ENCODE measurements at places on chromosomes 6 and 20. TPM values are rescaled to one million over a fixed set of nuclear protein-coding genes. Genes with fewer than 3 reads are reported as not detected.

The FHL5 gene
- not detected for total RNA-seq

DNA sequence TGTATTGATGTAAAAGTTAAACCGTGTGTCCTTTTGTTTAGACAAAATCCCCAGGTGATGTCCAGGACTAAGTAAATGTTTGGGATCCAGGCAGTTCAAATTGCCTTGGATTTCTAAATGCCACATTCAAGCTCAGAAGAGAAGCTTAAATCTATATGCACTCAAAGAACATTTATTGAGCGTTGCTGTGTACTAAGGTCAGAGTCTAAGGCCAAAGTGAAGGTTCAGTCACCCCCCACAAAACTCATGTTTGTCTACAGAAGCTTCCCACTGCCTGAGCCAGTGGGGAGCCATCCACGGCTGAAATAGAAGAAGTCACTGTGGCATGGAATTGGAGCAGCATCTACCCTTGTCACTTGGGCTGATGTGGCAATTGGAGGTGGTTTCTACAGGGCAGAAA is 70.7 kb upstream of the INSM1 start:
- DNase-seq = no peak

The BMP5 gene
- total RNA-seq = not detected

GRCh38 chr20:23122321-23122720 is 36.2 kb upstream of the CD93 start:
- DNase-seq = no peak

The AIG1 gene
- 34.8 TPM for total RNA-seq

The GPR6 gene
- not detected for total RNA-seq

GRCh38 chr6:131775886-131776285 is 31.9 kb upstream of the ENPP1 start:
- DNase-seq = no peak

DNA sequence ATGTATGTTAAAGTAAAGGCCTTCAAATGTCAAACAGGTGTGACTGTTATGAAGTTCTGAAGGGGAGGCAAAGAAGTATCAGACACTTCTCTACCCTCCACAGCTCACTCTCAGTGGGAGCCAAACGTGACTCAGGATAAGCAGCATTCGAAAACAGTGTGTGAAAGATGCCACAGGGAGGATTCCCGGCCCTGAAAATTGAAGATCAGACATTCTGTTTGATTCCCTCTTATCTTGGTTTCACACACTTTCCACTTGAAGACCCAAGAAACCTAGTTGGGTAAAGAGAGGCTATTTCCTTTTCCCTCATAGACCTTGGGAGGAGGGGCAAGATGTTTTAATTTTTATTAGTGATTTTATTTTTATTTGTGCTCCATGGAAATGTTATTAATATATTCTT is 164.2 kb upstream of the SUPT3H start:
- DNase-seq = no peak

GRCh38 chr6:117555262-117555849 is 47.0 kb downstream of the GOPC start:
- no peak for DNase-seq

GRCh38 chr6:48084201-48084600 is 26.8 kb downstream of the PTCHD4 start:
- no peak for DNase-seq

DNA sequence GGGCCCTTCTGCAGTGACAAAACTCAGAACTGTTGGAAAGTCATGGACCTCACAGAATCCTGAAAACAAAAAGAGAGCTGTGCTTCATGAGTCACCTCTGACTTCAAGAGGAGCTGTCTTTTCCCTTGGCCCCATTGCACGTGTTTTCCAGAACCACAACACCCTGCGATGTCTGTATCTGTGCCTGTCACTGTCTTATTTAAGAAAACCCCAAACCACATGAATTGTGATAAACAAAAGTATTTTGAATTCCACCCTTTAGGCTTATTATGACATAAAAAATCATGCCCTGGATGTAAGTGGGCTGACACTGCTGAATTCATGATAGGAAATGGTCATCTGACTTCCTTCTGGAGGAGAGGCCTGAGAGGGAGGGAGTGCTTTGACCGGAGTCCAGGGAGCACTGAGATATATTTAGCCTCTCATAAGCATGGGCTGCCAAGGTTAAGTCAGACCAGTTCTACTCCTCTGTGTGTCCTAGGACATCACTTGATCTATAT is 96.4 kb upstream of the DUSP22 start:
- no peak for DNase-seq

The PAX1 gene
- total RNA-seq = not detected

- DNase-seq = no peak
Measured at GRCh38 chr6:1386038-1386709, 3.2 kb upstream of the FOXF2 start.

The PROKR2 gene
- not detected for total RNA-seq

- no peak for DNase-seq
Measured at GRCh38 chr6:39239527-39240154, 10.4 kb upstream of the KCNK5 start.

DNA sequence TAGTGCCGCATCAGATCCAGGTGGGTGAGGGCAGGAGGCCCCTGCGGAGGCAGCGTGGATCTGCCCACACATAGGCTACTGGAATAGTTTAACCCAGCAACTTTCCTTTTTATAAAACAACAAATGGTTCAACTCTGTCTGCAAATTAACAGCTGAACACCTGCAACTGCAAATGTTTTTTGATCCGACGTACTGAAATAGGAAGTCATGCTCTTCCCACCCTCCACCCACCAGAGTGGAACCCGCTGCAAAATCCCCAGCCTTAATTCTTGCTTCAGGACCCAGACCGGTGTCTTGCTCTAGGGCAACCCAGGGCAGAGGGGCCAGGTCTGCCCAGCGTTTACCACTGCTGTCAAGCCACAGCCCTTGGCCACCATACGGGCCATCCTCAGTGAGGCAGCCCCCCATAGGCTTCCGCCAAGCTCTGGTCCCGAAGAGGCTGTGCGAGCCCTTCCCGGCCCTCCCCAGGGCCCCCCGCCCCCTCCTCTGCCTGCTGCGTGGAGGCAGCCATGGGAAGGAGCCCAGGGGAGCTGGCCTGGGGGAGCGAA is 334.3 kb downstream of the ZFAND3 start:
- no peak for DNase-seq

DNA sequence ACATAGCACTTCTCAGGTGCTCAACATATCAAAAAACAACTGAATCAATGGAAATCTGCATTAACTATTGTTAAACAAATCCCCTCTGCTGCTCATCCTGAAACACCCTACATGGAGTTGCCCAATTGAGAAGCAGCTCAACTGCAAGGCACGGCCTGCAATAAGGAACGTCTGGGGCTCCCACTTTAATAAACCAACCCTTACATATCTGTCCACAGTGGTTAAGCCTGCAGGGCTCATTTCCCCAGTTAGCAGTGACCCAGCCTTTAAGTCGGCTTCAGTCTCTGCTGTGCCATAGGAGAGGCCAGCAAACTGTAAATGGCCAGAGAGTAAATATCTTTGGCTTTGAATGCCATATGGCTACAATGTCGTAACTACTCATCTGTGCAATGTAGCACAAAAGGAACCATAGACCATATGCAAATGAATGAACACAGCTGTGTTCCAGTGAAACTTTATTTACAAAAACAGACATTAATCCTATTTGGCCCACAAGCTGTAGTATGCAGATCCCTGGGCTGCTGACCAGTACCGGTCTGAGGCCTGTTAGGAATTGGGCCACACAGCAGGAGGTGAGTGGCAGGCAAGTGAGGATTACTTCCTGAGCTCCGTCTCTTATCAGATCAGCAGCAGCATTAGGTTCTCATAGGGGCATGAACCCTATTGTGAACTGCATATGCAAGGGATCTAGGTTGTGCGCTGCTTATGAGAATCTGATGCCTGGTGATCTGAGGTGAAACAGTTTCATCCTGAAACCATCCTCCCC is 522.7 kb upstream of the CDH4 start:
- DNase-seq = no peak
